ENCODE measurements at places on chromosomes 2 and 18.

DNA sequence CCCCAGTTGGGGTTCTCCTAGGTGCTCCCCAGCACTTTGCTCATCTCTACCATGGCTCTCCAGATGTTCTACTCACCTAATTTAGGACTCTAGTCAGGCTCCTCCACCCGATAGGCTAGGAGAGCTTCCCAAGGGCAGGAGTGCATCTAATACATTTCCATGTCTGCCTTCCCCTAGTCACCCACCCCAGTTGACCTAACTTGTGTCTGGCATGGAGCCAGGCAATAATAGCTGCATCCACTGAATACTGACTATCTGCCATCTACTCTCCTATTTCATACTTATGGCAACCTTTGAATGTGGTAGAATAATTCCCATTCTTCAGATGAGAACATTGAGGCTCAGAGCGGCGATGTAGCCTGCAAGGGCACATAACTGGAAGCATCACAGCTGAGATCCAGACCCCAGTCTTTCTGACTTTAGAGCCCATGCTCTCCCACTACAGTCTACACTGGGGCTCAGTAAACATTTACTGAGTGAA, 71.8 kb upstream of the YWHAQ start:
- DNase-seq: no peak

DNA sequence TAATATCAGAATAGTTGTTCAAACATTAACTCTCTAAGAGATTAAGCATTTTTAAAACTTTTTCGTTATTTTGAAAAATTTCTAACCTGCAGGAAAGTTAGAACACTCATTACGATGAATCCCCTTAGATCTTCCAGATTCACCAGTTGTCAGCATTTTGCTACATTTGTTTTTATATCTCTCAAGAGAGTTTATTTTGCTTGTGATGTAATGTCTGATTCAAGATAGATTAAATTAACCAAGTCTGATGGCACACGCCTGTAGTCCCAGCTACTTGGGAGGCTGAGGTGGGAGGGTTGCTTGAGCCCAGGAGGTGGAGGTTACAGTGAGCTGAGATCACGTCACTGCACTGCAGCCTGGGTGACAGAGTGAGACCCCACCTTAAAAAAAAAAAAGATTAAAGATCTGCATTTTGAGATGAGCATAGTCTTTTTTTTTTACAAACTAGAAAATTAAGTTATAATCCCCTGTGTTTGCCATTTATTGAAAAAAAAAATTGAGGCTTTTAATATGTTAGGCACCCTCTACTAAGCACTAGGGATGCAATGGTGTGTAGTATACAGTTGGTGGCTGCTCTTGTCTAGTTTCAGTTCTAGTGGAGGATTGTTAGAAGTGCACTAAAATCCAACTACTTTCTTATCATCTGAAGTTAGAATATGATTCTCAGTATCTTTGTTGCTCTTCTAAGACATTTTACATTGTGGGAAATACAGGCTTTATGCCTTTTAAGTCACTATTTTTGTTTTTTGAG, 20.9 kb downstream of the RAB10 start:
- no peak for DNase-seq

DNA sequence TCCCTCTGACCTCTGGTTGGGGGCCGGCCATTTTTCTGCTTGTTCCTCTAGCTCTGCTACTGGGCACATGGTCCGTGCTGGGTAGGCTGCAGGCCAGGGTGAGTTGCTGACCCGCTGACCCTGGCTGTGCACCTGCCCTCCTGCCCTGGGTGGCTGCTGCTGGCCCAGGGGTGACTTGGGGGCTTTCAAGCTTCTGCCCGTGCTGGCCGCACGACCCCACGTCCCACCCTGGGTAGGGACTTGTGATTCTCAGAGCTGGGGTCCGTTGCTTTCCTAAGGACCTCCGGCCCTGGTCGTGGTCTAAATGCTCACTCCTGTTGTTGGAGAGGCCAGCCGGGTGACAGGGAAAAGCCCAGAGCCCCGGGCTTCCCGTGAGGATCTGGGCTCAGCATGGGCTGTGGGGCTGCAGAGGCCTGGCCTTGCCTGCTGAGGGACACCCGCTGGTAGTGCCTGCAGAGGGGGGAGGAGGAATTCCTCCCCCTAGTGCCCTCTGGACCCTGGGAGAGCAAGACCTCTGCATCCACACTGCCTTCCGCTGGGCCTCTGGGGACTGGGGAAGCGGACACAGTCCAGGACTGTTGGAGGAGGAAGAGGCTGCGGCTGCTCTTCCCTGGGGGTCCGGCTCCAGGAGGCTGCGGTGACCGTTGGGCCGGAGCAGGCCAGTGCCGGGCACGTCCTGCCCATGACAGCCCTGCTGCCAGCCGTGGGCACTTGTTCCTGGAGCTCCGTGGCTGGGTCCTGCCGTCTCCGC, 6.3 kb upstream of the GAL3ST2 start:
- no peak for DNase-seq

DNA sequence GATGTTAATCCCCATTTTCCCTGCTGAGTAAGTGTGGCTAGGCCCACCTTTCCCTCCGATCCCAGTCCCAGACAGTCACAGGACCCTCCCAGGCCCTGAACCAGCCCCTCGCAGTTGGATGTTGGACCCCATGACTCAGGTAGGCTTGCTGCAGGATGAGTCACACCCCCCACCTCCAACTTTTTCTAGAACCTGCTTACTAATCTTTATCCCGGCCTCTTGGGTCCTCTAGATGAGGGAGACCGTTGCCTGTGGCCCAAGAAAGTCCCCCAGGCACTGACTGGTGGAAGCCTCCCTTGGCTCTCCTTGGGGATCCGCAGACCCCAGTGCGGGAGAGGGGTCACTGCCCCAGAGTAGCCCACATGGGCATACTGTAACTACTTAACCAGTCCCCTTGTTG, 98.5 kb downstream of the SMAD7 start:
- DNase-seq: peak; percentile 65

DNA sequence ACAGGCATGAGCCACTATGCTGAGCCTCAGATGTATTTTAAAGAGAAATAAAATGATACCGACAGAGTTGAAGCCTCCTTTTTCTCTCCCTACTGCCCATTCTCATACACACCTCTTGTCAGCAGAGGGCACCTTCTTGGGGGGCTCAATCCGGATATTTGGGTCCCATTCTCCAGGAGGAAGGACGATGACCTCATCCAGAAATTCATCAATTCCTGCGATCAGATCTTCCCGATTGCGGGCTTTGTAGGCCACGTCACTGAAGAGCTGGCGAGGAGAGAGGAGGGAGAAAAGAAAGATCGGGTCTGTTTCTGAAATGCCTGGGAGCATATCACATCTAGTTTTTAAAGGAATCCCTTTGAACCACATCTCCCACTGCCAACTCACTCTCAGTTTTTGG, 54.4 kb downstream of the MTHFD2 start:
- DNase-seq: no peak

DNA sequence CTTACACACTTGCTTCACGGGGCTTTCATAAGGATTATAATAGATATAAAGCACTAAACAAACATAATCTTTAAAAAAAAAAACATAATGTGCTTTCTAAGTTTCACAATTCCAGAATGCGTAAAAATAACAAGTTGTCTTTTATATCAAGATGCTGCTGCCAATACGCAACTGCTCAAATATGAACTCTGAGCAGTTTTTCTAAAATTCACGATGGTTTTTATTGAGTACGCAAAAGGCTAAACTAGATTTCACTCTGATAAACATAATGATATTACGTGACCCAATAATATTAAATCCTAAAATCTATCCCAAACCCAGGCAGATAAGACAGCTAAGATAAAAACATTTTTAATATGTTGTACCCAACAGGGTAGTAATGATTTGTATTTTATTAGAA, 24.6 kb upstream of the MAT2A start:
- DNase-seq: no peak

- no peak for DNase-seq
These were observed 663.3 kb upstream of the ZNF804A start for GRCh38 chr2:183935005-183935404.

DNA sequence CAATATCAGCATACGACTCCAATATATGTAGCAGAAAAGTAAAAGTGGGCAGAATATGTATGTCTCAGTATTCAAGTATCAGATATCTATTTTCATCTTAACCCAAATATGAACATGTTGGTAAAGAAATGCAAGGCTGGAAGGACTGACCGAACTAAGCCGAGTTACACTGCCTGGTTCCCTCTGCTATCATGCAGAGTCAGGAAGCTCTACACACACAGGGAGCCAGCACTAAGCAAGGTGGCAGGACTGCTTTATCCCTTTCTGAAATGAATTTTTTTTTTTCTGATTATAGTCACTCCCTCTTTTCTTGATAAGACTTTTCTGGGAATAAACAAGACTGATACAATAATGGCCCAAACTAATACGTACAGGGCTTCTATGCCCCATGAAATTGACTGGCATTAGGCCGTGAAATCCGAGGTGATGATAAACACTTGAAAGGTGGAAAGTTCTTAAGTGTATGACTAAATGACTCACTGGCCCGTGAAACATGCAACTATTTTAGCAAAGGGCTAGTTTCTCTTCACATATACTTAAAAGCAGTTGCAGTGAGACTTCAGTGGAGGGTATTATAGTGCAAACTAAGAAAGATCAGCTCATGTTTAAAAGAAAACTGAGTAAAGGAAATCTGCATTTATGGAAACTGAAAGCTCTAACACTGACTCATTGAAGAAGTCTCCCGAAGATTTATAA, 14.9 kb downstream of the DPP4 start:
- peak; percentile 10 for DNase-seq

DNA sequence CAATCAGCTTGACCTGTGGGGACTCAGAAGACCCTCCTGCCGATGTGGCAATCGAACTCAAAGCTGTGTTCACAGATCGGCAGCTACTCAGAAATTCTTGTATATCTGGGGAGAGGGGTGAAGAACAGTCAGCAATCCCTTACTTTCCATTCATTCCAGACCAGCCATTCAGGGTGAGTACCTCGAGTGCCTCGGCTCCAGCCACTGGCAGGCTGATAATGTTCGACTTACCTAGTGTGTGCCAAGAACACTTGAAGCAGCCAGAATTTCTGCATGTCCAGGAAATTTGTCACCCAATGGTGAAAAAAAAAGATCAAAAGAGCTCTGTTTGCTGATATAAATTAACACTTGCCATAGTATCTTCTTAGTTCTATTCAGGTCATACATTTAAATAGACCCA, 2.3 kb downstream of the LGALSL start:
- no peak for DNase-seq

- peak; percentile 67 for DNase-seq
These were observed 74.1 kb downstream of the TLK1 start for GRCh38 chr2:171086352-171087290.

DNA sequence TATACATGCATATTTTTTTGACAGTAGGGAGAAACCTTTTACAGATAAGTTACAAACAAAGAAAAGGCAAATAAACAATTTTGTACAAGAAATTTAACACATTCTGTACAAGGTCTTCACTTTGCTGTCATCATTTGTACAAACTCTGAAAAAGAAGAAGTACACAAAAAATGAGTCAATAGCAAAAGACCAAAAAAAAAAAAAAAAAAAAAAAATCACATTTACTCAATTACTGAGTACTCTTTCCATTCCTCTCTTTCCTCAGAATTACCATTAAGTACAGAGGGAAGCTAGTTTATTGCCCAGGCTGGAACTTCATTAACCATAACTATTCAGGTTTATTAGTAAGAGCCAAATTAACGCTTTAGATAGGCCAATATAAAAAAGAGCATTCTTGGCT, 5.6 kb upstream of the STPG4 start:
- no peak for DNase-seq

DNA sequence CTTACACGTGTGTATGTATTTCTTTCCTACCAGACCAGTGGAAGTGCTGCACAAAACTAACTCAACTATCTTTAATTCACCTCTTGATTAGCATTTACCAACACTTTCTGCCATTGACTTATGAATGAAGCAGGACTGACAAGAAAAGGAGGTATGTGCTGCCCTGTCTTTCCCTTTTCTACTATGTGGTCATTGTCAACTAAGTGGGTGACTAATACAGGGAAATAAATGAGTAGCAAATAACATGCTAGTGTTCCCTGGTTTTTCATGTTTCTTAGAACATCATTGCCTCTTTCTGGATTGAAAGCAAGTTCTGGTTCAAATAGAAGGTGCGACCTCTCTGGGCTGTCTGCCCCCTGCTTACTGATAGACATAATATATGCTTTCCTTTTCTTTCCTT, 58.0 kb downstream of the LINC00305 start:
- DNase-seq: no peak

GRCh38 chr2:10327896-10328669, 25.4 kb downstream of the HPCAL1 start:
- no peak for DNase-seq

DNA sequence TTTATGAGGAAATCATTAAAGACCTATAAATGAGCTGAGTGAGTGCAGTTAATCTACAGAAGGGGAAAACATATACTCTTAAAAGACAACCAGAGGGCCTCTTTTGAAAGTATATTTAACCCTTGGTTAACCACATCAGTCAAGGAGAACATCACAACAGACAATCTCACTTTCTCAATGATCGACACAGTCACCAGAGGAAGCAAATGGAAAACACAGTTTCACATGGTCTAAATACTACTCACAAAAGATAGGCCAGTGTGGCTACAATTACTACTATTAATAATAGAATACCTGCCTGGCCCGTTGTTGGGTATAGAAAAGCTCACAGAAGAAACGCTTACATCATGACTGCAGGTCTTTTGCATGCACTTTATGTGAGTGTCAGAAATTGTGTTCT, 426.2 kb downstream of the NCKAP5 start:
- no peak for DNase-seq

DNA sequence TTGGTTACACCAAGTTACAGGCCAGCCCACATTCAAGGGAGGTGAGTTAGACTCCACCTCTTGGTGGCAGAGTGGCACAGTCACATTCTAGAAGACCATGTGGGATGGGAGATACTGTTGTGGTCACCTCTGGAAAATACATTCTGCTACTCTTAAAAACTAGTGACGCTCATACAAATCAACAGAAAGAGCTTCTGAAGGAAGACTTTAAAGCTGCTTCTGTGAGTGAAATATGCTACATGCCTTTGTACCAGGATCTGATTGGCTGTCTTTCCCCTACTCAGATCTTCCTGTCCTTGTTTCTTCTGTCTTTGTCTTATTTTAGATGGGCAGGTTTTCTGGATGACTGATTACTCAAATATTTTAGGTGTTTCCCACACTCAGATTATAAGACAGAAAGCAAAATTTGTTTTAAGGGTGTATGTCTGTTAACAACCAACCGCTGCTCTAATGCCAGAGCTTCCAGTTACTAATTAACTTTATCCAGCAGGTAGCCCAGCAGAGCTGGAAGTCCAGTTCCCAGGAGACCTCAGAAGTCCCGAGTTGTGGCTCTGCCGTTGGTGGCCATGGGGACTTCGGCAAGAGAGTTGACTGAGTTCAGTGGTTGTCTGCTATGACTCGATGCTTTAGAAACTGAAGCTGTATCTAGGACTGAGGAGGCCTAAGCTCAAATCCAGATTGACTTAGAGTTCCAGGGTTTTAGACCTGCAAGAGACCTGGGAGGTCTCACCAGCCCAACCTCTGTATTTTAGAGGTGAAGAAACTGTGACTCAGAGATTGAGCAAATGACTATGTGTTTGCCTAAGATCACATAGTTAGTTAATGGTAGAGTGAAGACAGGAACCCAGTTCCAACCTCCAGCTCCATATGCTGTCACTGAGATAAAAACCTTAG, 7.4 kb downstream of the IL1R2 start:
- no peak for DNase-seq

- no peak for DNase-seq
These were observed 40.4 kb upstream of the MRPL33 start for GRCh38 chr2:27730980-27731691.
